ENCODE measurements at places on chromosomes 2 and 18.

DNA sequence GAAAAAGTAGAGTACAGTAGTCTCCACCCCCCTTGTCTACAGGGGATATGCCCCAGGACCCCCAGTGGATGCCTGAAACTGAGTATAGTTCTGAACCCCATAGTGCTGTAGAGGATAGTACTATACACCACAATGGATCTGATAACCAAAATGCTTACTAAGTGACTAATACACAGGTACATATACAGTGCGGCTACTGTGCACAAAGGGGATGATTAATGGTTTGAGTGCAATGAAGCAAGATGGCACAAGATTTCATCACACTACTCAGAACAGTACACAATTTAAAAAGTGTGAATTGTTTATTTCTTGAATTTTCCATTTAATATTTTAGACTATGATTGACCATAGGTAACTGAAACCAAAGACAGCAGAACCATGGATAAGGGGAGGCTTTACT, 446.9 kb upstream of the NRP2 start:
- DNase-seq, result no peak

- no peak for DNase-seq
These were observed 489.1 kb upstream of the ACVR2A start for GRCh38 chr2:147355706-147356105.

- DNase-seq, result no peak
These were observed 8.6 kb downstream of the ANKRD62 start for GRCh38 chr18:12102136-12102842.

DNA sequence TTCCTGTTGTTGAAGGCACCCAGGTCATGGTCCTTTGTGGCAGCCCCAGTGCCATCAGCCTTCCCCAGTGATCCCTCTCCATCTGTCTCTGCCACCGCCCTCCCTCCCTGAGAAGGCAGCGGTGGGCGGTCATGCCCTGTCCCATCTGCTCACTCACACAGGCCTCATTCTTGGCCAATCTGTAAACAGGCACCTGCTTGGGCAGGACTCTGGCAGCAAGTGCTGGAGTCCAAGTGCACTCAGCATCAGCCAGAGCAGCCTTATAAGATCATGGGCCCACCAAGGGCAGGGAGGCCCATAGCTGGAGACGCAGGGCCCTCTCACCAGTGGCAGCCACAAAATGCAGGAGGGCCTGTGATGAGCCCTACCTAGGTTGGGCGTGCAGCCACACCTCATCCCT, 140.9 kb downstream of the TWIST2 start:
- no peak for DNase-seq

DNA sequence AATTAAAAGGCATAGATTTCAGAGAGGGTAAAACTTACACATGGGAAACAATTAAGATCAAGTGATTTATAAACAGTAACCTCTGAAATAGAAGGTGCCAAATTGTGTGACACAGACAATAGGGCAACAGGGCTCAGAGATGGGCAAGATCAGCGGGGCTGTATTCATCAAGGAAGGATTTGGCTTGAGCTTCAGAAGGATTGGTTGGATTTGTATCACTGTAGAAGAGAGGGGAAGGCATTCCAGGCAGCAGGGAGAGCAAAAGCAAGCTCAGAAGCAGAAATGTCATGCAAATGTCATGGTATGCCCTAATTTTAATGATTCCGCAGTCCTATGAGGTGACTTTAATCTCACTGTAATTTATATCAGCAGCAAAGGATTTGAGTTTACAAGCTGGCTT, 415.0 kb upstream of the NRP2 start:
- no peak for DNase-seq

- DNase-seq, result no peak
These were observed 66.2 kb downstream of the GPR39 start for GRCh38 chr2:132482821-132483220.

DNA sequence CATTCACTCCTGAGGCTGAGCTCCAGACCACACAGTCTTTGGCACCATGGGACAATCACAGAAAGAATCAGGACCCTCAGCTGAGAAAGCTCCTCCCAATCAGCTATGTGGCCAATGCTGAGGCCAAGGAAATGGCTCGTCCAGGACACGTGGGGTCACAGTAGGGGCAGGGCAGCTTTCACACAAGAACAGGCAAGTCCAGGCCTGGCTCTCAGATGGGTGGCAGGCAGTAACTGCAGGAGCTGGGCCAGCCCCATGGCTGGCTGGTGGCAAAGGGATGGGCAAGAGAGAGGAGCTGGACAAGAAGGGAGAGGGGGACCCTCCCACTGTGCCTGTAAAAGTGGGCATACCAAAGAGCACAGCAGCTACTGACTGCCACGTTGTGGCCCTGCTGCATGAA, 12.2 kb upstream of the EDAR start:
- DNase-seq, result no peak

GRCh38 chr18:26556573-26556972, 8.2 kb upstream of the KCTD1 start:
- DNase-seq, result no peak

GRCh38 chr18:49971462-49971861, 158.1 kb upstream of the ACAA2 start:
- no peak for DNase-seq

- no peak for DNase-seq
These were observed 242.1 kb upstream of the OSR1 start for GRCh38 chr2:19600506-19600905.

DNA sequence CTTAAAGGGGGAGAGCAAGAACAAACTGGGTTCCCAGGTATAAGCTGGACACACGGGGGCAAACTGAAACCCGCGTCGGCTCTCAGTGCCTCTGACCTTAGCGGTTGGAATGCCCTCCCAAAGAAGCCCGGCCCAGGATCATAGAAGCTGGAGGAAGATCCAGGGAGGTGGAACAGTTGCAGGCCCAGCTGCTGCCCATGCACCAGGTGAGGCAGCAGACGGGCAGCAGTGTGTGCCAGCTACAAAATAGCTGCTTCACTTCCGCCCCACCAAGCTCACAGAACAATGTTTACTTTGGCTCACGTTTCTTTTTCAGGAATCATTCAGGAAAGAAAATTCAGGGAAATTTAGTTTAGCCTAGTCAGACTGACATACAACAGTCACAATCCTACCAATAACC, 3.9 kb upstream of the ERMN start:
- DNase-seq, result no peak

DNA sequence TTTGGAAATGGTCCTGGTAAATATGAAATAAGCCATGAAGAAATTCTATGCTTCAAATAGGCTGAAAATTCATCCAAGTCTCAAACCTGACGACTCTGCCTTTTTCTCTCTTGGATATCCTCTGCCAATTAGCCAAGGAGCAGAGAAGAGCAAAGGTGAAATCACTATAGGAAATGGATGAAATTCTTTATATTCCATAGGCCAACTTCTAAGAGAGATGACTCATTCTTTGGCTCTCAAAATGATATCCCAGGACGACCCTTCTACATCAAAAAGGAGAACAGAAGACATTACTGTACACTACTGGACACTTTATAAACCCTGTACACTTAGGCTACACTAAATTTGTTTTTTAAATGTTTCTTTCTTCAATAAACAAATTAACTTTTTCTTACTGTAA, 22.7 kb downstream of the PDE1A start:
- no peak for DNase-seq

DNA sequence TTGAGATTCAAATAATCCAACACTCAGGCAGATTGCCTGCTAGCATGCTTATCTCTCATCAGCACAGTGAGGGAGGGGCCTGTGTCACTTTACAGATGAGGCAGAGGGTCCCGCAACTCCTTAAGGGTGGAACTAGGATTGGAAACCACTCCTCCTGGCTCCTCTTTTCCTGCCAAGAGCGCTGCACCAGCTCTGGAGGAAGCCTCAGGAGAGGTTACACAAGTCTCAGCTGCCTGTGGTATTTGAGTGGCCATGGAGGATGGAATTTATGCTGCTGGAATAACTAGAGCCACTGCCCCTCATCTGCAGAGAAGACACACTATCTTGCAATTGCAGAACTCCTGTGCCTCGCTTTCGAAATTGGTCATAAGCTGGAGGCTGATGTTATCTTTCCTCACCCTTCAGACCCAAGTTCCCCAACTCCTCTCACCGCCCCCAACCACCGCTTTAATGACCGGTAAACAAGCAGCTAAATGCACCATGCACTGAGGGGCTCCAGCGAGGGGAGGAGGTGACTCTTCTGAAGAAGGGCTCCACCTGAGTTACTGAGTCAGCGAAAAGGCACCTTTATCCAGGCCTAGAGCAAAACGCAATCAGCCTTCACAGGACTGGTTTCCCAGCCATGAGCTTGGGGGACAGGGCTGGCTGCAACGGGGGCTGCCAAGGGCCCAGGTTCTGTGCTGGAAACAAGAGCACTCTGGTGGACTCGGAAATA, 245.8 kb downstream of the SOX11 start:
- DNase-seq, result no peak

DNA sequence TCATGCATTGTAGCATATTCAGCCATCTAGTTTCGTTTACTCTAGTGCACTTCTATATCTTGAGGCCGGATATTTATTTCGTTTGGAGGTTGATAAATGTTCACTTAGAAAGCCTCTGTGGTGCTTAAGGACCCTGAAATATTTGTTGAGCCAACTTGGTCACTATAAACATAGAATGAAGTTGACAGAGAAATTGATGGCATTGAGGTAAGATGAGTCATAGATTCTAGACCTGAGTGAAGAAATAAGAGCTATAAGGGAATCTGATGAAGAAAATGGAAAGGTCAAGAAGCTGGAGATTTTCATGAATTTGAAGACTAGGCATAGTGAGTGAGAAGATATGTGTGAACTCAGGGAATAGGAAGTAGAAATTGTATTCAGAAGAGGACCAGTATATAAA, 35.9 kb downstream of the EPC2 start:
- DNase-seq, result no peak

DNA sequence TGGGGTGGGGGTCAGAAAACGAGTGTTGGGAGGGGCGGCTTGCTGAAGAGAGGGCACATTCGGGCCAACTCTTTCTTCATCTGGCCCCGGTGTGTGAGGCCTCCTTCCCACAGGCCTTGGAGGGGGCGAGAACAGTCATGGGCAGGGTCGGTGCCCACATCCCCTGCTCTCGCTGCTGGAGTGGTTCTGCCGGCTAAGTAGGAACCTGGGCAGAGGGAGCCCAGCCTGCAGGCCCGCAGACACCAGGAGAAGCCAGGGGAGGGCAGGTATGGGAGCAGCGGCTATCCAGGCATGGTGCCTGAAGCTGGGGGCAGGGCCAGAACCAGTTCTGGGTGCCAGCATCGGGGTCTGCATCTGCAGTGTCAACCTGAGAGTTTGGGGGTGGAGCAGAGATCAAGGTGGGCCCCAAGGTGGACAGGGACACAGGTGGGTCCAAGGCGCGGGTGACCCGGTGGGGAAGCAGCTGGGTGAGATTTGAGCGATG, 46.6 kb upstream of the HPCAL1 start:
- no peak for DNase-seq

GRCh38 chr2:16630463-16630862, 35.2 kb downstream of the CYRIA start:
- DNase-seq, result no peak

All from activated T-cell treated with anti-CD3 and anti-CD28 coated beads for 4 hours (primary cell).